ENCODE measurements at places on chromosomes 7 and 10. TPM values are rescaled to one million over a fixed set of nuclear protein-coding genes. Genes with fewer than 3 reads are reported as not detected.

Gene CH25H
- total RNA-seq: 0.36 TPM

Gene HPSE2
- total RNA-seq: not detected

Gene SKIDA1
- total RNA-seq: 0.85 TPM

Gene UPK3B
- 17.2 TPM for total RNA-seq

Gene FOXI2
- not detected for total RNA-seq

Gene MYOZ1
- not detected for total RNA-seq
